ENCODE measurements at places on chromosomes 3 and 15.

DNA sequence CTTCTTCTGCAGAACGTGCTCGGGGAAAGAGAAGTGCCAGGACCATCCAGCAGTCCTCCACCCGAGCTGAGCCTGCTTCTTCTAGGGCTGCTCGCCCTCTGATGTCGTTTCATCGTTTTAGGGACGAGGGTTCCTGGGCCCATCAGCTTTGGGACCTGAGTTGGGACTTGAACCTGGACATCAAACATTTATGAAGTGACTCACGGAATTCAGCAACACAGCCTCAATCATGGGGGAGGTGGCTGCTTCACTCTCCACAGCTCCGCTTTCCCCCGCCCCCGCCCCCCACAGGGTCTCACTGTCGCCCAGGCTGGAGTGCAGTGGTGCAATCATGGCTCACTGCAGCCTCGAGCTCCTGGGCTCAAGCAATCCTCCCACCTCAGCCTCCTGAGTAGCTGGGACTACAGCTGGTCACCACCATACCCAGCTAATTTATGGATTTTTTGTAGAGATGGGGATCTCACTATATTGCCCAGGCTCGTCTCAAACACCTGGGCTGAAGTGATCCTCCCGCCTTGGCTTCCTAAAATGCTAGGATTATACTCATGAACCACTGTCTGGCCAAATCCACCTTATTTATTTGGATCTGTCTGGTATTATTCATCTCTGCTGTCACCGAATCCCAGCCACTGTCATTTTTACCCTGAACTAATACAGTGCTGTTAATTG is 725 bp upstream of the SCAMP2 start:
- no peak for DNase-seq

- peak; percentile 23 for DNase-seq
These were observed 1.5 kb downstream of the SMAD6 start for GRCh38 chr15:66703540-66703941.

GRCh38 chr15:91890614-91891013 is 37.1 kb downstream of the SLCO3A1 start:
- peak; percentile 97 for DNase-seq

DNA sequence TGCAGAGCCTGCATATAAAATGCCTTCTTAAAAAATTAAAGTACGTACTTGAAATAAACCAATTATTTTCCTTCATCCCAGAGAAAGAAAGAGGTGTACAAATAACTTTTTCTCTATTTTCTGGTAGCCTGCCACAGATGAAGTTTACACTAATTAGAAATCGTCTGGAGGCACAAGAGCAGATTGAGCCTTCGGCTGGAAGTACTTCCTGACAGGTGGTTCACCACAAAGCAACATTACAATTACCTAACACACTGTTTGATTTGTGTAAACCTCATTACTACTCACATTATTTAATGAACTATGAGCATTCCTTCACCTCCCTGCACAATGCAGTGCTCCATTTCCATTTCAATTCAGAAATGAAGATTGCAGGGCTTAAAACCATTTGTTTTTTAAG is 856.1 kb downstream of the SI start:
- no peak for DNase-seq

DNA sequence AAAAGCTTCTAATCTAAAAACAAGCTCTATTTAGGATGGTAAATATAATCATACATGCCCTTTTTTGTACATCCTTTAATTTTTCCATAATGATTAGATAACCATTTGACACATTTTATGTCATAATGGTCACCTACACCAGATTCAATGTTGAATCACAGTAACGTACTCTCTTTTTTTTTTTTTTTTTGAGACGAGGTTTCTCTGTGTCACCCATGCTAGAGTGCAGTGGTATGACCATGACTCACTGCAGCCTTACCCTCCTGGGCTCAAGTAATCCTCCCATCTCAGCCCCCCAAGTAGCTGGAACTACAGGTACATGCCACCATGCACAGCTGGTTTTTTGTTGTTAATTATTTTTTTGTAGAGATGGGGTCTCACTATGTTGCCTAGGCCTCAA is 49.2 kb downstream of the PROS1 start:
- peak; percentile 7 for DNase-seq

- DNase-seq, result peak; percentile 75
These were observed 31.0 kb downstream of the MITF start for GRCh38 chr3:69770219-69770618.

DNA sequence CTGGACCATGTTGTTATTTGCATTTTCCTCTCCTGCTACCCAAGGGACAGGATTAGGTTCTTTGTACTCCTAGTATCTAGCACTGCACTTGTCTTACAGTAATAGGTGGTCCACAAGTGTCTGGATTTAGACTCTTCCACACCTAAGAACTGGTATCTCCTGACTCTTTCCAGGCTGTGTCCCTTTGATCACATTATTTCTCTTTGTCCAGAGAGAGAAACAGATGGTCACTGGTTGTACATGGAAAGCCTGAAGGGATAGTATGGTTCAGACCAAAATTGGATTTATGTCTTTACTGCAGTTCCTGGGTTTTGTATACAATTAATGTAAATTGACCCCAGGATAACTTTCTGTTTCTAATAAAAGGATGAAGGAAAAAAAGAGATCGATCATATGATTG is 64.0 kb downstream of the PDE8A start:
- DNase-seq, result no peak

- DNase-seq, result peak; percentile 57
These were observed 134.6 kb downstream of the GHSR start for GRCh38 chr3:172313671-172314070.

- DNase-seq, result no peak
These were observed 403.2 kb upstream of the AZI2 start for GRCh38 chr3:28751864-28752263.

DNA sequence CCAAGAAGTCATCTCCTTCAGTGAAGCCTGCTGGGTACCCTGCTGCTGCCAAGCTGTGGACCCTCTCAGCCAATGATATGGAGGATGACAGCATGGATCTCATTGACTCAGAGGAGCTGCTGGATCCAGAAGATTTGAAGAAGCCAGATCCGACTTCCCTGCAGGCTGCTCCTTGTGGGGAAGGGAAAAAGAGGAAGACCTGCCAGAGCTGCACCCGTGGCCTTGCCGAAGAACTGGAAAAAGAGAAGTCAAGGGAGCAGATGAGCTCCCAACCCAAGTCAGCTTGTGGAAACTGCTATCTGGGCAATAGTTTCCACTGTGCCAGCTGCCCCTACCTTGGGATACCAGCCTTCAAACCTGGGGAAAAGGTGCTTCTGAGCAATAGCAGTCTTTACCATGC is 13.7 kb upstream of the ANP32A start:
- no peak for DNase-seq

DNA sequence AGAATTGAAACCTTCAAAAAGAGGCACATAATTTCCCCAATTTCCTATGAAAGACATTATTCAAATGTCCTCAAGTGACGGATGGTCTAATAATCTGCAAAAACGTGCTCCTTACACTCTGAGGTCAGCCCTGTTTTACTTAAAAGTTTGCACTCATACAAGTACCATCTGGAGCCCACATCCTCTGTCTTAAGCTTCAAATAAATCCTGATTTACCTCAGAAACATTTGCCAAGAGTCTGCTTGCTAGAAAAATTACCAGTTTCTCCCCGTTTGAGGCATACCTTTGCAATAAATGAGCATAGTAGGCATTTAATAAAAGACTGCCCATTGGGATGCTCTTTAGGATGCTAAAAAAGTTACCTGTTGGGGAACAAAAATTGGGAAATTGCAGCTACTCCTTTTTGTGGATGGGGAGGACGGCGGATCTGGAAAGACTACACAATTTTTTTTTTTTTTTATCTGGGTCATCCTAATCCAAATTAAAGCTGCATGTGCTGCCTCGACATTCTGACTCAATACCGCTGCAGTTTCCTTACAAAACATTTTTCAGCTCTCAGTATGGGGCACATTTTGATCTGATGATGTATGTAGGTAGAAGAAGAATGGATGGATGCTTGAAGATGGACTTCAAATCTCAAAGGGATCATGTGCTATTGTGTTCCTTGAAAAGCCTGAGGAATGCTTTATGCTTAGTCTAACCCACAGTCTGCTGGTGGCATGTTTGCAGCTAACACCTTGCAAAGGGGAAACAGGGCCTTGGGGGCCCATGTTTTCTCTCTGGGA is 233.7 kb upstream of the ADAMTS9 start:
- DNase-seq, result no peak

DNA sequence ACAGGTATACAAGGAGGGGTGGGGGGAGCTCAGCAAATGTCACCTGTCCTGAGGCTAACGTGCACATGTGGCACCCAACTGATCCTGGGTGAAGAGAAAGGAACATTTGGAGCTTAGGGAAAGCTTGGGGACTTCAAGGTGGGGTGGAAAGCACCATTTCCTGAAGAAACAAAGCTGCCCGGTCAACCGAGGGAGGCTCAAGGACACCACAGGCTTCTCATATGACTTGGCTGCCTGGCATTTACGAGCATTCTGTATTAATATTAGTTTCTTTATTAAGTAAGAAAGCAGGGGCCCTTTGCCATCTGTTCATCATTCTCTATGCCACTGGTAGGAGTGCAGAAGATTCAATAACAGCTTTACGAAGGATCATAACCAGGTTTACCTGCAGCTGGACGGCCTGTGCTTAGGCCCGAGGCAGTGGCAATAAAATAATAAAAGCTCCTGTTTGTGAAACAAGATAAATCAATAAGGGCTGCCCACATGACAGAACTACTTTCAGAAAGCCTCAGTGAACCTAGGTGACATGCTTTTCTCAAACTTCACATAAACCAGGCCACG is 54.0 kb downstream of the ETV5 start:
- no peak for DNase-seq

DNA sequence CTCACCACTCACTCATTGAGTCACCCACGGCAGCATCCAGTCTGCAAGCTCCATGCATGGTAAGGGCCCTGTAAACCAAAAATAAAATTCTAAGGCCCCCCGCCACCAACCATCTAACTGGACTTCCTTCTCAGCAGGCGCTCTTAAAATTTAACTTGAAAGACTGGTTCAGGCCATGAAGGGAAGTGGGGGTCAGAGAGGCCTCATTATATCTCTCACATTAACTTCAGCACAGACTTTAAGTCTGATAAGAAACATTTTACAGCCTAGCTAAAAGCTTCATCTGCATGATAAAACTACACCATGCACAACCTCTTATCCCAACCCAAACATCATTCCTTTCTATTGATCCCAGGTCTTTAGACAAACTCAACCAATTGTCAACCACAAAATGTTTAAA is 38.5 kb downstream of the FBLN2 start:
- DNase-seq, result no peak
